ENCODE measurements at places on chromosomes 13 and 19. TPM values are rescaled to one million over a fixed set of nuclear protein-coding genes. Genes with fewer than 3 reads are reported as not detected.

Gene KLHL1
- total RNA-seq: not detected

Gene CPB2
- not detected for total RNA-seq

Gene THSD1
- 5.6 TPM for total RNA-seq

DNA sequence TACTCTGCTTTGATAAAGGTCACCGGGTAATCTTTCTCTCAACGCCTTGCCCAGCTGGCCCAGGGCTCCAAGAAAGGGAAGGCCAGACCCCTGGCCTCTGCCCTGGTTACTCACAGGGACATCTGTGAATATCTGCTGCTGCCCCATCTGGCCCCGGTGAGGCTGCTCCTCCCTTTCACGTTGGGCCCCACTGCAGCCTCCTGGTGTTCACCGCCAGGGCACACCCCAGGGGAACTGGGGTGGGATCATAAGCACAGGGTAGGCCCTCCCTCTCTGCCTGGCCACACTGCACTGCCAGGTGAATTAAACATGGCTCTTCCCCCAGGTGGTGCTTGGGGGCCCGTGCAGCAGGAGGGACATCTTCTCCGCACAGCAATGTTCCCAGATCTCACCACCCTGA, 12.7 kb downstream of the LAIR1 start:
- DNase-seq: no peak

GRCh38 chr19:29054886-29055675, 157.9 kb downstream of the UQCRFS1 start:
- DNase-seq: no peak

DNA sequence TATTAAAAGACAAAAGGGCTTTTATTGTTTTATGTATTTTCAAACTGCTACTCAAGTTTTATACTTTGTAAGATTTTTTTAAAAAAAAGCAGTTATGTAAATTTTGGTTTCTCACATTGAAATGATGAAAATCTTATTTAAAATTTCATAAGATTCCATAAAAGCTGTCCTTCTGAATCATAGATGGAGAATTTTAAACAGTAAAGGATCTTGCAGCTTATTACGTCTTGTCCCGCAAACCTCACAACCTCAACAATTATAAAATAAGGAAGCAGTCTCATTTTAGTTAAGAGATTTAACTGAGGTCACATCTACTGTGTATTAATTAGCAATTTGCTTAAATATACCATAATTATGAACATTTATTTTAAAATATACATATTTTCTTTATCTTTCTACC, 581.0 kb upstream of the SPRY2 start:
- DNase-seq: no peak

DNA sequence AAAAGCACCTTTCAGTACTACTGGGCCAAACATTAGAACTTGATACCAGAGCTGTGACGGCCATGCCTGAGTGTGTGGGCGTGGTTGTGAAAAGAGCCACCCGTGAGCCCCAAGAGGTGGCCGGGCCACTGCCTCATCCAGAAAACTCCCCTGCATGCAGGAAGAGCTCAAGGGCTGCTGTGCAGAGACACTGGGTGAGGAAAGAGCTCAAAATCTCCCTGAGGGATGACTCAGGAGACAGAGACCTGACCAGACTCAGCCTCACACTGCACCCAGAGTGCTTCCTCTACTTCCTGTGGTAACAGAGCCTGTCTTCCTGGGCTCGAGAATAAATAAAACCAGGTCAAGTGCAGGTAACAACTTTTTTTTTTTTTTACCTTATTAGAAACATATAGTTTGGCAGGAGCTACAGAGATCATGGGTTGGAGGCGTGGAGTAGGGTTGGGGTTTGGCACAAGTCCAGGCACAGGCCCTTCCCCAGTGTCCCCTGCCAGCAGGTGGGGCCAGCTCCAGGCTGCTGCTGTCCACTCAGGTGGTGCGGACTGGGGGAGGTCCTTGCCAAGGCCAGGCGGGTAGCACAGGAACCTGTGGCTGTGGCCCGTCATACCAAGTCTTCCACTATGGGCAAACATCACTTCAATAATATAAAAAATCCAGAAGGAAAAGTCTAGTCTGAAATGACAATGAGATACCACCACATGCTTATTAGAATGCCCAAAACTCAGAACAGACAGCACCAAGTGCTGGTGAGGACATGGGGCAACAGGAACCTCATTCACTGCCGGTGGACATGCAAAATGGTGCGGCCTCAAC, 25.5 kb downstream of the ELL start:
- DNase-seq: no peak
